ENCODE measurements at places on chromosomes 13 and 19.

DNA sequence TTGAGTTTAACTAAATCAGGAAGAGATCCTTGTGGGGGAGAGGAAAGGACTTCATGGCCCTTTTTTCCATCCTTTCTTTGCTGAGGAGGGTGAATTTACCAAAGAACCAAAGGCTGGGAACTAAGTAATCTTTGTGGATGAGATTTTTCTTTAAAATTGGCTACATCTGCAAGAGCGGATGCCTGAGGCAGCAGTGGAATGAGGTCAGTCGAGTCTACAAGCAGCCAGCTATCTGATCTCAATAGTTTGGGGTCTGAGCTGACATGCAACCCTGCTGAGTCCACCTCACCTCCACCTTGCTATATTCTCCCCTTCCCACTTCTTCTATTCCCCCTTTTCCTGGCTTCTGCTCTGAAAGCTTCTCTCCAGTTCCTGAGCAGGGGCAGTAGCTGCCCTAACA lies 3.6 kb upstream of the DNAJC15 start:
- DNase-seq: no peak

DNA sequence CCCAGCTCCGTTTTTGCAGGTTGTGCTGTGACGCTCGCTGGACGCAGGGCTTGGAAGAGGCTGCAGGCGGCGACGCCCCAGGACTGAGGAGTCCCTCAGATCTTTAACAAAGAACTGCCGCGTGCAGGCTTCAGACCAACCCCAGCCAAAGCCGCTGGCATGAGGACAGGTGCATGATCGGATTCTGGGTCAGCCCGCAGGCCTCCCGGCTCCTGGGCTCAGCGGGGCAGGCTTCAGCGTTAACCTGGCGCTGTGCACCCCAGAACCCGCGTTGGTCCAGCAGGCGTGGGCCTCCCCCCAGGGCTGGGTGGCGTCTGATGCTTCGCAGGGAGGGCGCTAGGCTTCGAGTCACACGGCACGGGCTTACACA lies 920 bp upstream of the TIMM13 start:
- DNase-seq: no peak

- DNase-seq: no peak
Measured at GRCh38 chr13:73622381-73622780, 511.8 kb downstream of the KLF12 start.

DNA sequence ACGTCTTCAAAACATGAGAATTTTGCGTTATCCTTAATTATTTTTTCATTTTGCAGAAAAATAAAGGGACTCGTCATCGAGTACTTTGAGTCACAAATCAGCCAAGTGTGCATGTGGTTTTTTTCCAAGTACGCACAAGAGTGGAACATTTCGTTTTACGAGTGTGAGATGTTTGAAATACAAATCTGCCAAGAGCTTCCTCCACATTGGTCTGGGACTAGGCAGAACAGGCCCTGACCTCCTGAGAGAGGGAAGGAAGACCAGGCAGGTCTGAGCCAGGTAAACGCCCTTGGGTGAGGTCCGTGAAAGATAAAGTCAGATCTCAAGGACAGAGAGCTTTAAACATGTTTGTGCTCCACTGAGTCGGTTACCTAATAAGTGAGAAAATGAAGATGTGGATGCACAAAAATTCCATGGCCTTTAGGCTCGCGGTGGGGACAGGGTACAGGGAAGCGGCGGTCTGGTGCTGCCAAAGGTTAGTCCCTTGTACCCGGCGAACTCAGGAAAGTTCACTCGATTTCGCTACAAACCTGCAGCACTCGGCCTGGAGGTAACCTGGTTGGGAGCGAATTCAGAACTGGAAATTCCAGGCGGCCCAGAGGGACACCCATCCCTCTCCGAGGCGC lies 473 bp upstream of the ITM2B start:
- DNase-seq: no peak

DNA sequence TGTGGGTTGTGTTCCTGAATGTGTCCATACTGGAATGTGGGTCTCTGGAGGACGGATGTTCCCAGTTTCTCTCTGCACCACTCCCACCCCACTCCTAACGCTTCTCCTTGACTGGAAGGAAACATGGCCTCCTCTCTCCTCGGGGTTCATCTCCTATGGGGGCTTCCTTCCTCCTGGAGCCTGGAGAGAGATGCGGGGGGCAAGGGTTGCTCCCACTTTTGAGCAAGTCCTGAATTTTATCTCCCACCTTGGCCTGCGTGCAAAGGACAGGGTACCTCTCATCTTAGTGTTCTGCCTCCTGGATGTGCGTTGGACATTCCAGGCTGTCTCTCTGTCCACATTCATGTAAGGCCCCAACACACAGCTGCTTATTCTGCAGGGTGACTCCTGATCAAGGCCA lies 52.5 kb upstream of the UQCRFS1 start:
- DNase-seq: no peak

- DNase-seq: no peak
Measured at GRCh38 chr19:37218592-37218935, 550 bp downstream of the ZNF383 start.

DNA sequence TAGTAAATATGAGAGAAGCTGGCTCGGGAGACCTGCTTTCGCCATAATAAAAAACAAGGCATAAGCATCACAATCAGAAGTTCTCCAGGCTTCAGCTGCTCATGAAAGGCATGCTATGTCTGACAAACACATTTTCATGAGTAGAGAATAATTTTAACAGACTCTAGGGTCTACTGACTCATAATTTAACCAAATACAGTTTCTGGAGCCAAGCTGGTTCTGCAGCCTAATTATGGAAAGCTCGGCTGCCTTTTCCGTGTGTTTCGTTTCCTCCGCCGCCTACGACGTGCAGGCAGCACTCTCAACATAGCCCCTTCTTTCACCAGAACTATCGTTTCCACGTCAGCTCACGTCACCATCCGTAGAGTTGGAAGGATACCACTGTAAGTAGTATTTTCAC lies 5.7 kb downstream of the MCF2L start:
- no peak for DNase-seq

- no peak for DNase-seq
Measured at GRCh38 chr13:112880976-112881540, 88.0 kb upstream of the MCF2L start.

- no peak for DNase-seq
Measured at GRCh38 chr13:43285933-43286597, 262.7 kb downstream of the DNAJC15 start.

- no peak for DNase-seq
Measured at GRCh38 chr19:50567052-50567841, 988 bp downstream of the LRRC4B start.

GRCh38 chr13:49733181-49733951 lies 42.1 kb upstream of the EBPL start:
- DNase-seq: no peak

DNA sequence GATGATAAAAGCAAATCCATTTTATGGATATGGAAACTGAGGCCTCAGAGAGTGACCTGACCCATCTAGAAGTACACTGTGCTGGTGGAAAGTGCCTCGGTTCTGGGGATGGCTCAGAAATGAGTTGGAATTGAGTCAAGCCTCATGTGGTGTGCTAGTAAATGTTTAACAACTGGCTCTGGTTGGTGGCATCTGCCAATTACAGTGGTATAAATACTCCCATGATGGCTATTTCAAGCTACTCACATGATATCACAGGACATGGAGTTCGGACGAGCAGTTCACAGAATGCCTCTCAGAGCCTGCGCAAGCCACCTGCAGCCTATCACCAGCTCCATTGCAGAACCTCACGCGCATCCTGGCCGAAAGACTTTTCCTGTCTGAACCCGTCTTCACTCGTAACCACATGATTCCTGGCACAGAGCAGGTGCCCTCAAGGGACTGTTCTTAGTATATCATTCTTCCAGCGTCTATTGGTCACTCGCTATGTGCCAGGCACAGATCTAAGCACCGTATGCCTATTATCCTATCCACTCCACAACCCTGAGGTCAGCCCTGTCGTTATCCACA lies 9.1 kb downstream of the TMEM150B start:
- no peak for DNase-seq

DNA sequence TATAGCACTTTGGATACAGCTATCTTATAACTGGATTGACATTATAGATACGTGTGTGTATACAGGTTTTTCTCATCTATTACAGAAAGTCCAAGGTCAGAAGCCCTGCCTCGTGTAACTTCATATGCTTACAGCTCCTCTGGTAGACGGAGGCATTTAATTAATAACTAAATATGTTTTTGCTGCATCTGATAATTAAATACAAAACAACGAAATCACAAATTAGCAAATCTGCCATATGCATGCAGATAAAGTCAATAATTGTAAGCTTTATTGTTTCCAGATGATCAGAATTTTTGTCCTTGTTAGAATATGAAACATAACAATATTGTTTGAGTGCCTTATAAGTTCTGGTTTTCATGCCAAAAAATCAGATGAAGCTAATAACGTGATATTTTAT lies 717.7 kb downstream of the LIG4 start:
- no peak for DNase-seq

- DNase-seq: no peak
Measured at GRCh38 chr19:10294368-10294697, 4.6 kb downstream of the ICAM5 start.

DNA sequence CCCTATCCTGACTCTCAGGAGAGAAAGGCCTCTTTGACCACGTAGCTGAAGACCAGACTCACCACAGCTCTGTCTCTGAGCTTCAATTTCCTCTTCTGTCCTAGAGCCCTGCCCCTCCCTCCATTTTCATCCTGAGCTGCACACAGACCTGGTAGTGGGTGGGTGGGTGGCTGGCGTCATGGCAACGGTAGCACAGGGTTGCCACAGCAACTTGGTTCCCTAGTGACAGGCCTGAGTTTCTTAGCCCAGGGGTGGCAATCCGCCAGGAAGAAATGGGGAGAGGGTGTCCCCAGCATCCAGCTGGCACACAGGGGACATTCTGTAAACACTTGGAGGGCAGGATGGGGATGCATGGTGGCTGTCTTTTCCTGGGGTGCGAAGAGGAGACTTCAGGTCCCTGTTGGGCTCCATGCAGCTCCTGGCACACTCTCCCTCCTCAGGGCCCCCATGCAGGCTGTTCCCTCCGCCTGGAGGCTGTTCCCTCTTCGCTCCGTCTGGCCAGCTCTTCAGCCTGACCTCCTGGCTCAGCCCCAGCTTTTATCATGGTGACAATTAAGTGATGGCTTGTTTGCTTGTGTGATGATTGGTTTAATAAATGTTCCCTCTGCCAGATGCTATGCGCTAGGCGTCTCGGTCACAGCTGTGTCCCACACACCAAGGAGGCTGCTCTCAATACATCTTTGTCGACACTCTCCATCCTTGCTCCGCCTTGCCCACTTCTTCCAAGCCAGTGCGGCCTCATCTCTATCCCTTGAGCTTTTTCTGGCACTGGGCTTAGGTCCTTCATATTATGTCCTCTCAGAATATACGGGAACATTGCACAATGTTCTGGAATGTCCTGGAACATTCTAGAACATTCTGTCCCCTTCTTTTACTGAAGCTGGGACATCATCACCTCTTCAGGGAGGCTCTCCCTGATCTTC lies 7.4 kb upstream of the KLHL26 start:
- DNase-seq: no peak

DNA sequence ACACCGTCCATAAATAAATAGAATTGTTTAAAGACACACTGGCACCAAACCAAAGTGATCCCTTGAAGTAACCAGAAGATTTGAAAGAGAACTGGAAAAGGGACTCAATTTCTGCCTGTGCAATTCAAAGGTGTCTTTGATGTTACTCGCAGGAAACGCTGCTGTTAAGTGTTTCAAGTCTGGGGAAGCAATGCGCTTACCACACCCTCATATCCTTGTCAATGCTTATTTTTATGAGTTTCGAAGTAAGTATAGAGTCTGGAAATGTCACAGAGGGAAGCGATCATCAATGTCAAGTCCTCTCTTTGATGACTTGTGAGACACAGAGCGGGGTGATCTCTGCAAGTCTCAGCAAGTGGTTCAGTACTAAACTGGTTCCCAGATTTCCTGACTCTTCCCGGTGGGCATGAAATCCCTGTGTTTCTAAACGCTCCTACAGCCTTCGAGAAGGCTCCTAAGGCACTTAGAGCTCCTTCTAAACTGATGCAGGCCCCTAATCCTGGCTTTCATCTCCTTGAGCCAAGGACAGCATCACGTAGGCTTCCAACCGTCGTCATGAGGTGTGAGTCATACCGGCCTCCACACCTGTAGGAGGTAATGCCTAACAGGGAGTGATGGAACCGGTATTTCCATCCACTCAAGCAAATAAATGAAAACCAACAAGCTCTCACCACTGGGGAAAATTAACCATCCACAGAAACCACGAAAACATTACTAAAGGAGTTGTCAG lies 22.8 kb downstream of the SYDE1 start:
- DNase-seq: peak; percentile 62

GRCh38 chr13:67443923-67444322 lies 213.8 kb upstream of the PCDH9 start:
- no peak for DNase-seq

GRCh38 chr13:45787346-45787745 lies 64.2 kb downstream of the SIAH3 start:
- no peak for DNase-seq

DNA sequence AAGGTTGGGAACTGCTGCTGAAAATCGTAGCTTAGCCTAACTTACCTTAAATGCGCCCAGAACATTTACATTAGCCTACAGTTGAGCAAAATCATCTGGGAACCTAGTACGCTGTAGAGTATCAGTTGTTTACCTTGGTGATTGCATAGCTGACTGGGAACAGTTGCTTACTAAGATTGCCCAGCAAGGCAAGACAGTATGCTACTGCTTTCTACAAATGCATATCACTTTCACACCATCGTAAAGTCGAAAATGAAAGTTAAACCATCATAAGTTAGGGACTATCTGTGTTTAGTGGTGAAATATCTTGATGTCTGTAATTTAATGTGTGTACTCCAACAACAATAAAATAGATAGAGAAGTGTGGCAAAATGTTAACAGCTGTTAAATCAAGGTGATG lies 1670.6 kb upstream of the PCDH20 start:
- DNase-seq: no peak

DNA sequence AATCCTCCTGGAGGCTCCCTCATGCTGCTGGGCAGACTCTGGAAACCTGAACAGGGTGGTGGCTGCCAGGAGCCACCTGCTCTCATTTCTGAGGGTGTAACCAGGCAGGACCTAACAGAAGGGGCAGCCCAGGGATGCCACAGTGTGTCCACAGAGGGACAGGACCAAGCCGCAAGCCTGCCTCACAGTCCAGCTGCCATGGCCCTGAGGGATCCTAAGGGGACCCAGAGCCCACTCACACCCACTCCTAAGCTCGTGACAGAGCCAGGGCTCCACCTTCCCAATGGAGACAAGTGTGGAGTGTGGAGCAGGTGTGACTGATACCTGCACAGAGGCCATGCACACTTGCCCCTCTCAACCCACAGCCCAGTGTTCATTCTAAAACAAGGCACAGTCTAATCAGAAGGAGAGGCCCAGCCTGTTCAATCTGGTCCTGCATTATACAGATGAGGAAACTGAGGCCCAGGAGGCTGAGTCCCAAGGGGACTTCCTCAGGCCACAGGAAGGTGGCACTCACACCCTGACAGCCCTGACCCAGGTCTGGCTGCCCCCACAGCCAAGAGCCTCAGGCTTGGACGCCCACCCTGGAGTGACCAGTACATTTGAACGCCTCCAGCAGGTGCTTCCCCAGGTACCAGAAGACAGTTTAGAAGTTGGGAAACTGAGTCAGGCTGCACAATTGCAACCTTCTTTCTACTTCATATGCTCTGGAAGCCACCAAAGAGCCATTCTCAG lies 220.1 kb downstream of the TUBA3C start:
- DNase-seq: no peak

- no peak for DNase-seq
Measured at GRCh38 chr13:26487781-26488180, 69.7 kb upstream of the WASF3 start.

- DNase-seq: no peak
Measured at GRCh38 chr19:55481794-55482155, 3.2 kb upstream of the NAT14 start.
